ENCODE measurements at places on chromosomes 5 and 9. TPM values are rescaled to one million over a fixed set of nuclear protein-coding genes. Genes with fewer than 3 reads are reported as not detected.

DNA sequence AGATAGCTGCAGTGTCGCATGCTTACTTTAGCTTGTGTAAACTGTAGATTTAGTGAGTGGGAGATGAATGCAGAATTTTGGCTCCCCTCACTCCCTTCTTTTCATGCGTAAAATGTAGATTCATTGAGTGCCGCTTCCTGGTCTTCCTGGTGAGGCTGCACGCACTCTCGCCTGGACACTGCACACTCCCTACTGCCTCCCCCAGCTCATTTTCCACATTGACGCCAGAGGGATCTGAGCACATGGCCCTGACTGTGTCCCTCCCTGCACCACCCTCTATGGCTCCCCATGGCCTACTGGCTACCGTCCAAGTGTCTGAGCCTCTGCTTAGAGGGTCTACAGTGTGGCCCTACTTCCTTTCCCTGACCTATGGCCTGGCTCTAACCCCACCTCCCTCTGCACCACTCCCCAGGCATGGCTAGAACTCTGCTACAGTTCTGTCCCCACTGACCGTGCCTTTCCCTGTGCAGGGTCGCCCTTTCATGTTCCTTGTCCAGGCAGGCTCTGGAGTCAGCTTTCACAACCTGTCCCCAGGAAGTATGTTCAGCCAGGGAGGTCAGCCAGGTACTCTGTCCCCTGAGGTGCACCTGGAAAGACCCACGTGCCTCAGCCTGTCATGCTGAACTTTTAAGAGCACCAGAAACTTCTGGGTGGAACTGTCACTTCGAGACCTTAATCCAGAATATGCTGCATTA, 160.6 kb downstream of the COL23A1 start:
- DNase-seq, result no peak

GRCh38 chr5:72539038-72539437, 31.8 kb upstream of the ZNF366 start:
- no peak for DNase-seq

GRCh38 chr9:16434526-16434925, 435.9 kb downstream of the BNC2 start:
- DNase-seq, result no peak

Gene TUSC1
- total RNA-seq, result 8.9 TPM

Gene FAM169A
- total RNA-seq, result 6.5 TPM

DNA sequence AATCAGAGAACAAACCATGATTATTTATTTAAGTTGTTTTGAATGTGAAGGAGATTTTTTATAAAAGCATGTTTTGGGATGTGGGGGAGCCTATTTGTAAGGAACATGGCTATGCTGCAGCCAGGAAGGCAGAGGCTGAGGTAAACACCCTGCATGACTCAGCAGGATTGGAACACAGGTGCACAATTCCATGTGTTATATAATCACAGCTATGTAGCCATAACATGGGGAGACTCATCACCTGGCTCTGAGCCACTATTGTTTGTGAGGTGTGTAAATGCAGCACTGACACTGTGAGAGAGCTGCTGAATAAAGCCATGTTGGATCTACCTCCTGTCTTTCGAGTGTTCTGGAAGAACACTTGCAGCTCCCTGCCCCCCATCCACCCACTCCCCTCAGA, 1009.8 kb downstream of the DNAH5 start:
- no peak for DNase-seq

Gene LHX3
- not detected for total RNA-seq

Gene MAN2A1
- total RNA-seq, result 9.9 TPM

DNA sequence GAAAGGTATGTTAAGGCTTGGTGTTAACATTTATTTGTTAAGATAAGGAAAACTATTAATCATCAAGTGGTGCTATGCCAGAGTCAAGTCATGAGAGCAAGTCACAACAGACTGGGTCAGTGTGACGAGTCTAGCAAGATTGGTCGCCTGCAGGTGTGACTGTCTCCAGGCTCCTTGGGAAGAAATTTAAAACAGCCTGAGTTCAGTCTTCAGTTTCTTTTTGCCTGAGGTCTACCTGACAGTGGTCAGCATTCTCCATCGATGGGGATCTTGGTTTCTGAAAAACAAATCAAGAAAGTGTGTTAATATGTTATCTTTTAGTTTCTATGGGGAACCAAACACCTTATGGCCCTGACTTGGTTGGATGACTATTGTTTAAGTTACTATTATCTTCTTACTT, 56.3 kb downstream of the CETN3 start:
- DNase-seq, result no peak

- no peak for DNase-seq
These were observed 10.5 kb upstream of the IRF1 start for GRCh38 chr5:132500931-132501628.

- no peak for DNase-seq
These were observed 153.3 kb downstream of the RGS3 start for GRCh38 chr9:113616621-113617496.

Gene ZBED3
- total RNA-seq, result 6.4 TPM

DNA sequence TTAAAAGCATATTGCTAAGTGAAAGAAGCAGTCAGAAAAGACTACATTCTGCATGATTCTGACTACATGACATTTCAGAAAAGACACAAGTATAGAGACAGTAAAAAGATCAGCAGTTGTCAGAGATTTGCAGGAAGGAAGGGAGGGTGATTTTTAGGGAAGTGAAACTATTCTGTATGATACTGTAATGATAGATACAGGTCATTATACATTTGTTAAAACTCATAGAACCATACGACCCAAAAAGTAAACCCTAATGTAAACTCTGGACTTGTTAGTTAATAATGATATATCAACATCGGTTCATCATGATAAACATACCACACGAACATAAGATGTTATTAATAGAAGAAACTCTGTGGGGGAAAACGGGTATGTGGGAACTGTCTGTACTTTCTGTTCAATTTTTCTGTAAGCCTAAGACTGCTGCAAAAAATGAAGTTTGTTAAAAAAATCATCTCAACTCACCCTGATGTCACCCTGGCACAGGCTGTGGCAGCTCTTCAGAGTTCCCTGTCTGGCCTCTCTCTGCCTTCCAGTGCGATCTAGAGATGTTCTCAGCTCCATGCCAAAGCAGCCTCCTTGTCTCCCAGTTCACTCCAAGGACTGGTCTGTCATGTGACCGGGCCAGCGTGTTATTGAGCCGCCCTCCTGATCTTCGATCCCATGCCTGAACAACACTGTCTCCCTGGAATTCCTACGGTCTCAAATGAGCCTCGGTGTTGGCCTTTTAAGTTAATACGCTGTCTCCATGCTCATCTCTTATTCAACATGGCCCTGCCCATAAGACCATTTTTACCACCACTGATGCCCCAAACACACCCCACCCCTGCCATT, 35.4 kb downstream of the PRLR start:
- no peak for DNase-seq

GRCh38 chr9:90445391-90445790, 197.2 kb downstream of the DIRAS2 start:
- no peak for DNase-seq

- DNase-seq, result no peak
These were observed 6.8 kb downstream of the TMEM250 start for GRCh38 chr9:136111910-136112309.

- DNase-seq, result no peak
These were observed 58.6 kb downstream of the PRKACG start for GRCh38 chr9:68955330-68955729.

- no peak for DNase-seq
These were observed 125.2 kb downstream of the ZNF608 start for GRCh38 chr5:124621279-124621678.

- no peak for DNase-seq
These were observed 28.4 kb downstream of the ZFP62 start for GRCh38 chr5:180832638-180833068.

- no peak for DNase-seq
These were observed 69.8 kb downstream of the UBE2QL1 start for GRCh38 chr5:6518298-6519057.

DNA sequence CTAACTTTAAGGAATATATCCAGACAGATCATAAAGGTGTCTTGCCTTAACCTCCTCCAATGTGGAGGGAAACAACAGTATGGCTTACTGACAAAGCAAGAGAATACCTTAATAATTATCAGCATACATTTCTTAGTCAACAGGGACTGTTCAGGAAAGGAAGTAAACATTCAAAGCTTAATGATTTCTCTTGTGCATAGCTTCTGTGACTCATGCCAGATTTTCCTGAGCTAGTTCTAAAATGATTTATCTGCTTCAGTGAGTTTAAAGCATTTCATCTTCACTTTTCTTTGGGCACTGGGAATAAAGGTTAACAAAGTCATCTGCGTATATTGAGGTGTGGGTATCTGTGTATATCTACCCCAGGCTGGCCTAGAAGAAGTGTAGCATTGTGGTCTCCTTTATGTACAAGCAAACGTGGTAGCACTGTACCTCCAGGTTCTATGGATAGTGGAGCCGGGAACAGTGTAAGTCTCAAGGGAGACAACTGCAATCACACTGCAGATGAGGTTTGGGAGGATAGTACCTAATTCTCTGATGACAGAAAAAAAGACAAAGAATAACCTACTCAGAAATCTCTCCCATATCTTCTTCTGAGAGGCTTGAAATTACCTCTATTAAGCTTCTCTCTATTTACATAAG, 284.1 kb downstream of the HCN1 start:
- DNase-seq, result no peak

DNA sequence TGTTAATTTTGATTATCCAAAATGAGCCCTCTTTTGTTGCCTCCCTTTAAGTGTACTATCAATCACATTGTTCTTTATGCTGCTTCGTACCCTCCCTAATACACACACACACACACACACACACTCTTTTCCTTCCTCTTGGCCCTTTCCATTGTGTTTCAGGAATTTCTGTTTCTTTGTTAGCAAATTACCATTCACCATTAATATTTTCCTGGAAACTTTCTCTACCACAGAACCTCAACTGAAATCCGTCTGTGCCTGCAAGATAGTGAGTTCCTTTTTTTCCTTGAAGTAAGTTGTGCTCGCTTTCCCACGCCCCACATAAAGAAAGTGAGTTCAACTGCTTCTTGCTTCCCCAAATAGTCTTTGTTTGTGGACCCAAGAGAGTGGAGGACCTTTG, 61.8 kb downstream of the SMIM15 start:
- no peak for DNase-seq

Gene HBEGF
- 73.9 TPM for total RNA-seq

DNA sequence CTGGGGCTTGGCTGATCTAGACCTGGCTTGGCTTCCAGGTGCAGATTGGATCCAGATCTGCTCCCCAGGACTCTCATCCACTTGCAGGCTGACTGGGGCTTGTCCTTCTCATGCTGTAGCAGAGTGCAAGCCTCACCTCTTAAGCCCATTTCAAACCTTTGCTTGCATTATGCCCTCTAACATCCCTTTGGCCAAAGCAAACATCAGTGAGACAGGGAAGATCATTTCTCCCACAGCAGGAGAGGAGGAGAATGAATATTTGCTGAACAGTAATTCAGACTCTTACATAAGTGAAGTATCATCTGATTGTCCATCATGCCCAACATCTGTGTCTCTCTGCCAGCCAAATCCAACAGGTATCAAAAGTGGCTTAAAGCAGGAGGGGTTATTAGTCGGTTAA, 194.9 kb downstream of the C9orf152 start:
- no peak for DNase-seq

Gene MSX2
- total RNA-seq, result 2.1 TPM

GRCh38 chr9:86948074-86948929, 996 bp upstream of the GAS1 start:
- peak; percentile 84 for DNase-seq

- no peak for DNase-seq
These were observed 46.5 kb downstream of the USP20 start for GRCh38 chr9:129881547-129882324.

DNA sequence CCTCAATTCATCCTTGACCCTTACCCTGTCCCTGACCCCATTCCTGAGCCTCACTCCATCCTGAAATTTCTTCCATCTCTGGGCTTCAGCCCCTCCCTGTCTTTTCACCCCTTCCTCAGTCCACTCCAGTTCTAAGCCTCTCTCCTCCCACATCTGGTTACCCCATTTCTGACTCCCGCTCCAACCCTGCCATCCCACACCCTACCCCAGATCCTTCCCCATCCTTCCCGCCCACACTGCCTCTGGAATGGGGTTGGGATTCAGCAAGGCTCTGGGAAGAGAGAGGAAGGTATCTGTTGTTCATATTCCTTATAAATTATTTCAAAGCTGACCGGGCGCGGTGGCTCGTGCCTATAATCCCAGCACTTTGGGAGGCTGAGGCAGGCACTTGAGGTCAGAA, 29.9 kb upstream of the MVB12B start:
- DNase-seq, result no peak

DNA sequence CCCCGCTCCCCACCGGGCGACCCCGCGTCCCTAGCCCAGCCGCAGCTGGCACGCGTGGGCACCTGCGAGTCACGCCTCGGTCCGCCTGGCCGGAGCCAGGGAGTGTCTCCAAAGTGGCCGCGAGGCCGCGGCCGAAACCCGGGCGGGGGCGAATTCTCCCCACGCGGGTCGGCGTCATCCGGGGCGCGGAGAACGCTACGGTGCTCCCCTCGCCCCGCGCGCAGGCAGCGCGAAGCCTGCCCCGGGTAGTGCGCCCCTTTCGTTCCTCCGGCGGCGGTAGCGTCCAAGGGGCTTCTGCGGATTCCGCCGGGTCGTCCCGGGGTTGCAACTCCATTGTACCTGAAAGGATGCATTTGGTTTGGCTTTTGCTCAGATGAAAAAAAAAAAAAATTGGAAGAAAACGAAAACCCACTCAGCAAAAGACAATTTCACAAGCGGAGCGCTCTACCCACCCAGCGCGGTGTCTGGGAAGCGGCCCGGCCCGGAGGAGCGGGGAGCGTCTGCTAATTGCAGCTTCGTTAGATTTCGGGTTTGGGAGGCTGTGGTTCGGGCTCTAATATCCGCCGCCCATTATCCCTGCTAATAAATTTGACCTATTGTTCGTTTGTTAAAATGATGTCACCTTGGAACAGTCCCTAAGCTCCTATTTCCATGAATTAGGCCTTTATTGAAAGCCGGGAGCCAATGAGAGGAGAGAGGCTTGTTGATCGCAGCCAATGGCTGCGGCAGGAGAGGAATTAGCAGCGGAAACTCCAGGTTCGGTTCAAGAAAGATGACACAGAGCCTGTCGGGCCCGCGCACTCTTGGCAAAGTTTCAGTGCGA, at the start of gene TLX3:
TSS of gene TLX3 (plus strand) at position 796 of the 823 bp plus-strand sequence. CDS start 118 bp downstream, outside the sequence.
- no peak for DNase-seq

Gene ATP6V0E1
- total RNA-seq, result 201 TPM
